Daoy (cell line): ENCODE measurements at places on chromosomes 3 and 15. TPM values are rescaled to one million over a fixed set of nuclear protein-coding genes. Genes with fewer than 3 reads are reported as not detected.

GRCh38 chr15:91200101-91200754, 100.2 kb downstream of the SV2B start:
- DNase-seq = no peak

NMNAT3 gene
- total RNA-seq = 2.0 and 3.7 TPM in 2 replicates

ARRDC4 gene
- 3.8 and 5.7 TPM in 2 replicates for total RNA-seq

- no peak for DNase-seq
Observed at GRCh38 chr3:161224786-161225185, 3.7 kb downstream of the NMD3 start.

GRCh38 chr3:194476784-194477183, 10.0 kb downstream of the ATP13A3 start:
- no peak for DNase-seq
